Activated T-cell treated with anti-CD3 and anti-CD28 coated beads, Interleukin-2, amount 50 U/mL, for 1 hour (primary cell): ENCODE measurements at places on chromosomes 12 and 14.

- no peak for DNase-seq
Observed at GRCh38 chr12:92676710-92677109, 26.1 kb upstream of the PLEKHG7 start.

DNA sequence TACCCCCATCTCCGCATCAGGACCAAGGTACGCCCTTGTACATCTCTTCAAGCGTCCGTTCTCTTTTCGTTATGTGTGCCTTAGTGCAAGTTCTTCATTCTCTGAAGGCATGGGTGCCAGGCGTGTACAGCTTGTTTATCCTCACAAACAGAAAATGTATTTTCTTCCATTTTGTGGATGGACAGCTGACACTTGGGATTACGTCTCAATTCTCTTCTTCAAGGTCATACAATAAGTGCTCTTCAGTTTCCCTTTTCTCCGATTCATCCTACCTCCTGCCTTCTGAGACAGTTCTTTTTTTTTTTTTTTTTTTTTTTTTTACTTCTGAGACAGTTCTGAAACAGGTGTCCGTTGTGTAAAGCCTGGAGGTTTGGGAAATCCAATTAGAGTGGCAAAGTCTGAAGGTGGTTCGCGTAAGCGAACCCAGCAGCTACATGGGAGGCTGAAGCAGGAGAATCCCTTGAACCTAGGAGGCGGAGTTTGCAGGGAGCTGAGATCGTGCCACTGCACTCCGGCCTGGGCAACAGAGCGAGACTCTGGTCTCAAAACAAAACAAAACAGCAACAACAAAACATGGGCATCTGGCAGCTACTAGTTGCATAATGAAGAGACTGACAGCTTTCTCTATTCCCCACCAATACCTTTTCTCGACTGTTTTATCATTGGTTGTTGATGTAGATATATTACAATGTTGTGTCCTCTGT, 734 bp downstream of the COX6A1 start:
- no peak for DNase-seq

DNA sequence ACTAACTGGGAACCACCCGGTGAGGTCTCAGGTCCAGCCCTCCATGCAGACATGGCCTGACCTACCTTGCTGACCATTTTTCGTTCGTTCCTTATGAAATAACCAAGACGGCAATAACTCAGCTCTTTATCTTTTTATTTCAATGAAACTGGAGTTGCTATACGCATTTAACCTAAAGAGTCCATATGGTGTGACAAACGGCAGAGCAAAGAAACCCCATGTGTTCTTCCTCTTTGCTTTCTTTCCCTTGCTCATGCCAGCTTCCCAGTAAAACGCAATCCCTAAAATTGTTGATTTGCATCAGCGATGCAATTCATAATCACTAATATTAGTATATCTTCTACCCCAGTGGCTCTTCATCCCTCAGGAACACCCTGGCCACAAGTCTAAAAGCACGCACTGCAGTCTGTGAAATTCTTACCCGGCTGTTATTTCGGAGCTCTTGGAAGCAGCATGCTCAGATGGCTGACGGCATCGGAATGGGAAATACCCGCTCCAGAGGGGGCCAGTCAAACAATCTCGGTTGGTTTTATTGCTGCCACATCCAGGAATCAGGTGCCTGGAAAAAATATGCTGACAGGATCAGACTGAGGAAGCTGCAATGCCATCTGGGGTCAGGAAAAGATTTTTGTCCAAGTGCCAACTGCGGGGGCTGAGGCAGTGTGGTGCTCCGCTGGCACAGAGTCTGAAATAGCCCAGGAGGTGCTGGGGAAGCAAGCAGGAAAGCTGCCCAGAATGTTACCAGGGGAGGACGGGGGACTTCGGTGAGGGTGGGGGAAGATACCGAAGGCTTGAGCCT, 28.2 kb upstream of the KCNA1 start:
- no peak for DNase-seq

DNA sequence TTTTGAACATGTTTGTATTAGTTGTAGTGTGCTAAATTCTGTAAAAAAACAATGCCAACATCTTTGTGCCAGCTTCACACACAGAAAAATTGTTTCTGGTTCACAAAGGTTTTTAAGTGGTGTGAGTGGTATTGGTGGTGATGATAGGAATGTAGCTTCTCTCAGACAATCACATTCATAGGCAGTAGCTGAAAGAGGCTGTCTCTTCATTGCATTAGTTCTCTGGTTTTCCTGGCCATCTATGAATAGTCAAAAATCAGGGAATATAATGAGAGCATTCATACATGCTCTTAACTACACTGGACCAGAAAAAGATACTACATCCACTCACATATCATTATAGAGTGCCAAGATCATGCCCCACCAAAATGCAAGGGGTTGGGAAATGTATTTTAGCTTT, 433.5 kb downstream of the FLRT2 start:
- DNase-seq: no peak

- no peak for DNase-seq
Observed at GRCh38 chr12:27464220-27464554, 17.7 kb downstream of the SMCO2 start.

- no peak for DNase-seq
Observed at GRCh38 chr14:31487886-31488285, at the start of gene GPR33. TSS of gene GPR33 (minus strand) at chr14:31488039. CDS start at chr14:31483965, 4,074 bp downstream.

GRCh38 chr12:48907245-48907644, 18.0 kb downstream of the FKBP11 start:
- no peak for DNase-seq

DNA sequence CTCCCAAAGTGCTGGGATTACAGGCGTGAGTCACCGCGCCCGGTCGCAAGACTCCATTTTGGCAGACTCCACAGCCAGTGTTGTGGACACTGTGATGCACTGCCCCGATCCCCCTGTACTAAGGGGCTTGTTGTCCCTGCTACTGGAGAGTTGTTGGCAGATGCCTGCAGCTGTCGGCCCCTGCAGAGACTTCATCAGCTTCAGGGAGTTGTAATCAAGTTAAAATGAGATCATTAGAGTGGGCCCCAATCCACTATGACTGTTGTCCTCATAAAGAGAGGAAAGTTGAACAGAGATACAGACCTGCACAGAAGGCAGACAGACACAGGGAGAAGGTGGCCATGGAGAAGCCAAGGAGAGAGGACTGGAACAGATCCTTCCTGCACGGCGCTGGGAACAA, 23.7 kb upstream of the TUBA1A start:
- no peak for DNase-seq

DNA sequence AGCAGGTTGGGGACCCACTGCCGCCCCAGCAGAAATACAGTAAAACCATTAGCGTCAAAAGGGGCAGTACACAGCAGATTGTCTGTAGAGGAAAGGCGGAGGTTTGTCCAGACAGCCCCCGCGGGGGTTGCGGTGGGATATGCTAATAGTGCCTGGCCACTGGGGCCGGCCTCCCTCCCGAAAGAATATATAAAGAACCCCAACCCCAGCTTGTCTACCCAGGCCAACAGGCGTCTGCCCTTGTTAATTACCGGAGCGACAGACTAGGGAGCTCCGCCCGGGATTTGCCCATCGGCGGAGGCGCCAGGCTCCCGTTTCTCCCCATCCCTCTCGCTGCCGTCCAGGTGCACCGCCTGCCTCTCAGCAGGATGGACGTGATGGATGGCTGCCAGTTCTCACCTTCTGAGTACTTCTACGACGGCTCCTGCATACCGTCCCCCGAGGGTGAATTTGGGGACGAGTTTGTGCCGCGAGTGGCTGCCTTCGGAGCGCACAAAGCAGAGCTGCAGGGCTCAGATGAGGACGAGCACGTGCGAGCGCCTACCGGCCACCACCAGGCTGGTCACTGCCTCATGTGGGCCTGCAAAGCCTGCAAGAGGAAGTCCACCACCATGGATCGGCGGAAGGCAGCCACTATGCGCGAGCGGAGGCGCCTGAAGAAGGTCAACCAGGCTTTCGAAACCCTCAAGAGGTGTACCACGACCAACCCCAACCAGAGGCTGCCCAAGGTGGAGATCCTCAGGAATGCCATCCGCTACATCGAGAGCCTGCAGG, at the start of gene MYF5:
MYF5 (plus strand) TSS at position 217 of the 774 bp plus-strand sequence; CDS start at position 369, 152 bp downstream.
- DNase-seq: no peak

- DNase-seq: no peak
Observed at GRCh38 chr14:77478796-77479195, 19.8 kb downstream of the ISM2 start.

DNA sequence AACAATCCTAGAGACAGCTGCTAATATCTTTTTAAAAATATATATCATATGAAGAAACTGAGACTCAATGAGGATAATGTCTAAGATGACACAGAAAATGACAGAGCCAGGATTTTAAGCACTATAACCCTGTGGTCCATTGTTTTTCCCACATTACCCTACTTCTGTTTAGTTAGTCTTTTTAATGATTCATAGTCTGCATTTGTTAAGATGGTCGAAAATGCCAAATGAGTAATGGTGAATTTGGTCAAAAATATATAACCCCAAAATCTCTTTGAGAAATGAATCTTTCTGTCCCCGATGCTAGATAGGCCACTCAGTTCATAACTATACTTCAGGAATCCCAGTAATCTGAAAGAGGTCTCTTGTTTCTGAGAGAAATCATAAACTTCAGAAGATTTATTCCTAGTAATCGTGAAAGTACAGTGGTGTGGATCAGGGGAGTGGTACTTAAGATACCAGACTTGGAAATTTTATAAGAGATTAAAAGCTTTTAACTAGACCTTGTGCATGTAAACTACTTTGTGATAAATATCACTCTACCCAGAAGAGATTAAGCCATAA, 10.8 kb downstream of the RTRAF start:
- DNase-seq: no peak

DNA sequence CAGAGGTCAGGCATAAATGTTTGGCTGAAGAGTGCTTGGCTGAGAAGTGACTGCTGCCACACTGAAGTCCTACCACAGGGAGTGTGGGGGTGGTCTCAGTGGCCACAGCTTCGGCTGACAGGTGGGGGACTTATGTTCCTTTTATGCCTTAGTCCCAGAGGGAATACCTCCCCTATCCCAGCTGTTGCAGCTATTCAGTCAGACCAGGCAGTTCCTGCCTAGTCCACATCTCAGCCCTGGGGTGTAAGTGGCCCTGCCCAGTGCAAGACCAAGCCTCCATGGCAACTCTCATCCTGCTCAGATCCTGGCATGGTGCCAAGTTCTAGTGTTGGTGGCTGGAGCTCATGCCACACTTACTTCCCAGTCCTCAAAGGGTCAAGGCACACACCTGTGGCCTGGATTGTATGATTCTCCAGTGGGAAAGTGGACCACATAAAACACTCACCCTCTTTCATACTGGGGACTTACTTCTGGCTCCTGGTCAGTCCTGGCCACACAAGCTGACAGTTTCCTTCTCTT, 161.3 kb upstream of the CAND1 start:
- DNase-seq: no peak

GRCh38 chr14:61625165-61625564, 70.1 kb upstream of the HIF1A start:
- DNase-seq: no peak

GRCh38 chr12:132411457-132411856, 78.5 kb upstream of the FBRSL1 start:
- no peak for DNase-seq

DNA sequence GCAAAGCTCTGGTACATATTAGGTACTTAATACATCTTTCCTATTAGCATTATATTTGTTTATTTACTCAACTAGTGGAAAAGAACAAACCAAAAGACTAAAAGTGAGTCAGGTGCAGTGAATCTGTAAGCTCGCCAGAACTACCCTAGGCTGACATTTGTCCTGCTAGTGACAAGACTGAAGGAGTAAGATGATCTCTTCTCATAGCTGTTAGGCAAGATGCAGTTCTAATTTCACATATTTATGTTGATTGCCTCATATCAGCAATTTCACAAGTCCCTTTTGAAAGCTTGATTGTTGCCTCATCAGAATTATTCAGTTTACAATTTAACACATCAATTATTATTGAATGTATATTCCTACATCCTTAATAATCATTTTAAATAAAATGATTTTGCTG, 293.0 kb upstream of the NAV3 start:
- no peak for DNase-seq

DNA sequence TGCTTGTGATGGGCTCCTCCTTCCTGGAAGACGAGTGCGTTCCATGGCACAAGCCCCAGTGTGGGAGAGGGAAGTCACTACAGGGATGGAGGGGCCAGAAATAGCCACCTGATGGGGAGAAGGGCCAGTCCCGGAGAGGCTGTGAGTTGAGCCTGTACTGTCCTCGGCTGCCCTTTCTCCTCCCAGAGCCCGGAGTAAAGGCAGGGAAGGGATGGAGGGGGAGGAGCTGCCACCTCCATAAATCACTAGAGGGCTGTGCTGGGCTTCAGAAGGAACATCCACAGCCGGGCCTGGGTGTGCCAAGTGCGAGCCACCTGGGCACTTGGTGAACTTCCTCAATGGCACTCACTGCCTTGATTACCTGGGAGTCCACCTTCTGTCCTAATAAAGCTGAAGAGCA, 110.1 kb downstream of the RBM19 start:
- no peak for DNase-seq

DNA sequence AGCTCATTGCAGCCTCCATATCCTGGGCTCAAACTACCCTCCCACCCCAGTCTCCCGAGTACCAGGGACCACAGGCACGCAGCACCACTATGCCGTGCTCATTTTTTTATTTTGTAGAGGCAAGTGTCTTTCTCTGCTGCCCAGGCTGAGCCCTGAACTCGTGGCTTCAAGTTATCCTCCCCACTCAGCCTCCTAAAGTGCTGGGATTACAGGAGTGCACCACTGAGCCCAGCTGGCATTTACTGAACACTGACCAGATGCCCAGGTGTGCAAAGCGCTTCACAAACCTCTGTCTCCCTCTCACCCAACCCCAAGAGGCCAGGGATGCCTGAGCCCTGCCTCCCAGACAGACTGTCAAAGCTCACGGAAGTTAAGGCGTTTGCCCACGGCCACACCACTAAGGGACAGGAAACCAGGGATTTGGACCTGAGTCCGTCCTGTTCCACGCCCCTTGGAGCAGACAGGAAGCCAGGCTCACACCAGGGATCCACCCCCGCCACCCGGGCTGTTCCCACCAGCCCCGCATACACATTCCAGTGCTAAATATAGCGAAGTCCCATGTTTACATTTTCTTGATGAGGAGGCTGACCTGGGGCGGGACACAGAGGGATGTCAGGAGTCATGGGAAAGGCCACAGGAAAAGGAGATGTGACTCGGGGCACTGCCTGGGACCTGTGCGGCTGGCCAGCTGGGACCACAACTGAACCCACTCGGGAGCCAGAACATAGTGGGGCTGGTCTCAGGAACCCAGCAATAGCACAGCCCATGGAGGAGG, 51.2 kb downstream of the TESC start:
- DNase-seq: no peak

- DNase-seq: no peak
Observed at GRCh38 chr14:90788031-90788430, 28.2 kb downstream of the TTC7B start.

GRCh38 chr12:107759410-107759809, 1.5 kb downstream of the PRDM4 start:
- no peak for DNase-seq

GRCh38 chr12:66367015-66367667, 64.8 kb downstream of the HELB start:
- DNase-seq: no peak

GRCh38 chr12:121806546-121807423, 3.0 kb downstream of the SETD1B start:
- no peak for DNase-seq

DNA sequence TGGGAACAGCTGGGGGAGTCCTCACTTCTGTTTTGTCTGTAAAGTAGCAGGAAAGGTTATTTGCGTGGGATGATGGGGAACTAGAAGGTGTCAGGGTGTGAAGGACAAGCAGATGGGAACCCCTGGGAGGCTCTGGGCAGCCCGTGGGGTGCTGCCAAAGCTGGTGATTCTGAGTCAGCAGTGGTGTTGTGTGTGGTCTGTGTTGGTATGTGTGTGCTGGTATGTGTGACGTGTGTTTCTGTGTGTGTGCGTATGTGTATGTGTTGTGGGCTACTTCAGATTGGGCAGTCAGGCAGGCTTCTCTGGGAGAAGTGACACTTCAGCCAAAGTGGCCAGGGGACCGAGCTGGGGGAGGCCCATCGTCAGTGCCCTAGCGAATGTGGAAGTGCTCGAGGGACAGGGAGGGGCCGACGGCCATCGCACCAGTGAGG, 15.3 kb upstream of the BDKRB2 start:
- no peak for DNase-seq
